Hematopoietic multipotent progenitor cell (in vitro differentiated cells): ENCODE measurements at places on chromosomes 7 and 10.

DNA sequence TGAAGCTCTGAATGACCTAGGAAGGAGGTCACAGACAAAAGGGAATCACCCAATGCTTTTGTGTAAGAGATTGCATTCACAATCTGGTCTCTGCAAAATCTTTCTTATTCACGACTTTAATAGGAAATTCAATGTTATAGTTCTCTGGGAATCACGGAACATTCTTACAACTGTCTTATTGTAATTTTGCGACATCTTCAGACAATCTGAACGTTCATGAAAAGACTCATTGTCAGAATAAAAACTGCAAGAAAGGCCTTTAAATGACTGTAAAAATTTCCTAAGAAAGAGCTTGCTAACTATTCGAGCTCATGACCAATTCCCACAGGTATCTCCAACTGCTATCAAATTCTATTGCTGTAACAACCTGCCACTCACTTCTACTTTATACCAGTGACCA is 130.7 kb downstream of the DGKI start:
- no peak for DNase-seq

GRCh38 chr10:74437822-74438221 is 286.8 kb downstream of the ADK start:
- no peak for DNase-seq

GRCh38 chr10:51386248-51386885 is 312.1 kb downstream of the PRKG1 start:
- no peak for DNase-seq

DNA sequence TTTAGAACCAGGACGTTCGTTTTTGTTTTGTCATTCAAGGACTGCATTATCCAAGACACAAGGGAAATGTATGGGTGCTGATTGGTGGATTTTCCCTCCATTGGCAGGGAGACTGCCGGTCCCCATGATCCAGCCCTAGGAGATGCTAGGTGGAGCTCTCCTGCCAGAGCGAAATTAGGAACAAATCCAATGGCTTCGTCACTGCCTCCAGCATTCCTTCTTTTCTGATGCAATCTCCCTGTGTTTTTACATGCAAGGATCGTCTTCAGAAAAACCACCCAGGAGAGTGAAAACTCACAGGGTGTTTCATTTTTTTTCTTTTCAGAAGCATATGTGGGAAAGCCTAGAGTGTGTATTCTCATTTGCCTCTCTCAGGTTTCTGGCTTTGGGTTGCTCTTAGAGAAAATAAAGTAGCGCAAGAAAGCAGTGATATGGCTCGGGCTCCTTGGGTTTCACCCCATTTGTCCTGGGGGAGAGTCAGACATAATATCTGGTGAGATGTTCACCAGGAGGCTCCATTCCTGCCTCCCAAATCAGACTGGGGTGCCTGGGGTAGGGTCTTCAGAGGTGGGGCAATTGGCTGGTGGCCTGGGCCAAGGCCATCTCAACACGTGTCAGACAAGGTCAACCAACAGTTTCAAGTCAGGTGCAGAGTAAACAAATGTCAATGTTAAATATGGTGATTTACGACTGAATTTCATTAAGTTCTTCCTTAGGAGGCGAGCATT is 450.9 kb upstream of the MKI67 start:
- no peak for DNase-seq

DNA sequence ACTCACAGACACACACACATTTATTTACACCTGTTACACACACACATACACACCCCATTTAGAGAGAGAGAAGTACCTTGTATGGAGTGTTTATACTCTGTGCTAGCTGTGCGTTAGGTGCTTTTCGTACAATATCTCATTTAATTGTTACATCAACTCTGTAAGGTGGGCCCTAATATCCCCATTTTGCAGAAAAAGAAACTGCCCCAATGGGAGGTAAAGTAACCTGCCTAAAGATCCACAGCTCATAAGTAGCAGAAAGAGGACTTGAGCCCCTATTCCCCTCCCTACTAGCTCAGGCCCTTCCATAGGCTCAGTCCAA is 23.8 kb upstream of the RBM20 start:
- DNase-seq = no peak

DNA sequence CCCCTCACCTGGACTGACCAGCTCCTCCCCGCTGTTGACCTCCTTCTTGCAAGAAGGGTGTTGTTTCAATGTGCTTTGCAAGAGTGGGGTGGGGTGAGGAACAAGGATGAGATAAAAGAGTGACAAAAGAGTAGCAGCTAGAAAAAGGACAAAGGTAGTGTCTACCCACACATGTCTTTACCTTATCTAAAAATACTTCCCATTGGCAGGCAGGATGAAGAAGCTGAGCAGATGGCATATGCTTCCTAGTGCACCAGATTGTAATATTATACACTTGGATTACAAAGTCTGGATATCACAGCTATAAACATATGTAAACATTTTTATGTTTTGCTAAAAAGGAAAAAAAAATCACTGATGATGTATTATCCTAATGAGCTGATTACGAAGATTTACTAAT is 34.5 kb downstream of the CHN2 start:
- no peak for DNase-seq

- DNase-seq = no peak
Observed at GRCh38 chr10:112168733-112169132, 14.8 kb downstream of the GPAM start.

DNA sequence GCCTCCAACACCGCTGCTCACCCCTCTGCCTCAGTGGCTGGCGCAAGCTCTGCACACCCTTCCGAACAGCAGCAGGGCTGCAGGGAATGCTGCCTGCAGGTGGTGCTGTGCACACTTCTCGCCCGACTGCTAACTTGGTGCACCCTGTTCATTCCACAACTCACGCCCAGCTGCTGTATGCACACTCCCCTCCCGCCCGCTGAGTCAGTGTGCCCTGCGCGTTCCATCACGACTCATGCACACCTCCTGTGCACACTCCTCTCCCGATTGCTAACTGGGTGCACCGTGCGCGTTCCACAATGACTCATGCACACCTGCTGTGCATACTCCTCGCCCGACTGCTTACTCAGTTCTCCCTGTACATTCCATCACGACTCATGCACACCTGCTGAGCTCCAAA is 21.5 kb downstream of the ADARB2 start:
- no peak for DNase-seq

DNA sequence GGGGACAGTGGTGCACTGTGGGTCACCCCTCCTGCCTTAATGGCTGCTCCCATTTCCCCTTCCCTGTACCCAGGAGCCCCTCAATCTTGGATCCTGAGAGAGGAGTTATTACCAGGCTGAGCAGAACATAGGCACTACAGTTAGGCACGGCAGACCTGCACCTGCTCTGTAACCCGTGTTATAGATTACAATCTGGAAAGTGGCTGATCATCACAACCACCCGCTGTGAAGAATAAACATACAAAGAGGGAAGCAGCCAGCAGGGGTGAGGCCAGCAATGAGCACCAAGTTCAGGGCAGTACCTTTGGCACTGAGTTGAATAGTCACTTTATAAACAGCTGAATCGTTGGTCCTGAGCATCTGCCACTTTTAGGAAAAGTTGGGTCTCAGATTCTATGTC is 1.7 kb downstream of the CDHR1 start:
- no peak for DNase-seq

GRCh38 chr7:43838201-43838658 is 31.1 kb downstream of the MRPS24 start:
- no peak for DNase-seq

GRCh38 chr10:99526861-99527504 is 5.8 kb upstream of the NKX2-3 start:
- DNase-seq = no peak

- no peak for DNase-seq
Observed at GRCh38 chr10:5373891-5374611, 9.3 kb downstream of the UCN3 start.

DNA sequence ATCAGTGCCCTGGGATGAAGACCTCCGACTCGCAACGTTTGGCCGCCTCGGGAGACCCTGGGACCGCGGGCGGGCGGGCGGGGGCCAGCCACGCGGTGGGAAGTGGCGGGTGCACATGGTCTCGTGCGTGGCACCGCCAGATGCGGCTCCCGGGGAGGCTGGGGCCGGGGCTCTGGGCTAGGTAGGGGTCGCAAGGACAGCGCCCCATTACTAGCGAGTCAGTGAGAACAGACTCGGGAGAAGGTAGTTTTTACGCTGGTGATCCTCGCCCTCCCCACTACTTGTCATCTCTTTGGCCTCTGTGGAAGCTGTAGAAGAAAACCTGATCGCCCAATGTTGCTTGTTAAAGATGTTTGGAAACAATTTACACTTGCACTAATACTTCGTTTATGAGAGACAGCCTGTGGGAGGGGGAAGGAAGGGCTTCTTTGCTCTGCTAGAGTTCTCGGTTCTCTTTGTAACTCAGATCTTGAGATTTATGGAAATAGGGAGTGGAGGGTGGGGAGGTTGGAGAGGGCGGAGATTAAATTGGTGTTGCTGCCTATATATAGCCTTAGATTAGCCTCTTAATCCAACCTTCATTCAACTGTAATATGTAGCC is 591 bp downstream of the BZW2 start:
- no peak for DNase-seq

DNA sequence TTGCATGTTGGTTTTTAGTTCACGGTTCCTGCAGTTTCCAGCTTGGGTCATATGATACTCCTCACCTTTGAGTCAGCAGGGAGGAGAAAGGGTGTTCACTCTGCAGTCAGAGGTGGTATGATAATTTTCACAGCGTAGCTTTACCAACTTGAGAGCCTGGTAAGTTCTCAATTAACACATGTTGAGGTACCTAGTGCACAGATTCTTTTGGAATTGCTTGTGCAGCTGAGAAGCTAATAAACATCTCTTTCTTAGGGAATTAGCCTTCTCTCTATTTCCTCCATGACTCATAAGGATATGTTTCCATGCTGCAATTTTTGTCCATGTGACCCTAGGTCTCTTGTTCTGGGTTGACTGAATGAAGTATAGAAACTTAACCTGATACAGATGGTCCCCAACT is 166.6 kb downstream of the KIF20B start:
- no peak for DNase-seq
